ENCODE measurements at places on chromosomes 3 and 15.
A peak's percentile ranks its signal among the peaks of the same experiment; 100 is the strongest.

DNA sequence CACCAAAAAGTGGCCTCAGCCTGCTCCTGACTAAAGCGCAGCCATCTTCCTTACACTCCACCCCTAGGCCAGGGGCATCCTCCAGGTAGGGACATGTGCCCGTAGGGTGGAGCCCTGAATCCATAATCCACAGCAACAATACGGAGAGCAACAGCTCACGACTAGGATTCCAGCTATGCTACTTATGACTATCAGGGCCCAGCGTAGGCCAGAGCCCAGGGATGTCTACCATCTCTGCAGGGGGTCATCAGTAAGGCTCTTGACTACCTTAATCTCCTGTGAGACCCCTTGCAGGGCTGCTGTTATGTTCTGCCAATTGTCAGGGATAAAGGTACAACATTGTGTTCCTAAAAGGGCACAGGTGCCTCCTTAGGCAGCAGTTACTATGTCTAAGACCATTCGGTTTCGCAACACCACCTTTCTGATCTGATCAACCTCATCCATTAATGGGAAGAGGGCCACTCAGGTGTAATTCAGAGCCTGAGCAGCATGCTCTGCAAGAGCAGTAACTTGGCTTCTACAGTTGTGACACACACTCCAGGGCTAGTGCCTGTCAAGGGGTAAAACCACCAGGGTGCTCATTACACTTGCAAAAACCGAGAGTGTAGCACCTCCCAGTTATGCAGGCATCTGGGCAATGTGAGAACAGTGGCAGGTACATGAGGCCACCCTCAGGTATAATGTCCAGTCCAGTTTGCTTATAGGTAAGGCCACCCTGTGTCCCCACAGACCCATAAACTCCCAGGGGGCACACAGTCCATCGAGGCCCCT, 11.0 kb downstream of the CCRL2 start:
- DNase-seq = no peak

DNA sequence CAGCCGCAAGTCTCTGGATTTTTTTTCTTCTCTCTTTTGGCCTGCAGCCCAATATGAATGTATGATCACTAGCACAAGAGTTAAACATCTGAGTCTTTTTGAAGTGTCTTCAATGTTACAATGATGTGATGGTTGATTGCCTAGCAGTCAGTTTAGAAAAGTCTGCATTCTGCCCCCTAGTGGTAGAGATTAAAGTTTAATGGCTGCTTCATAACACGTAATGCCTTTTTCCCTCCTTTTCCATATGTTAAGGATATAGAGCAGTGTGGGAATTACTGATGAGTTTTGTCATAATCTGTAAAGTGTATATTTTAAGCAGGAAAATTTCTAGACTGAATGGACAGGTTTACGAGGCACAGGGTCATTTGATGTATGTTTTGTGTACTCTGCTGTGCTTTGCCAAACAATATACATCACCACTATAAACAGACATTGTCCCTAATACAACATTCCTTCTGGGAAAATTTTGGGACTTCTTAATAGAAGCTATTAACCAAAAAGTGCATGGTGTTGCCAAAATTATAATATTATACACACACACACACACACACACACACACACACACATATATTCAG, 1038.5 kb upstream of the NR2F2 start:
- peak; percentile 38 for DNase-seq

- no peak for DNase-seq
These were observed 30.4 kb downstream of the TIPIN start for GRCh38 chr15:66326051-66326450.

DNA sequence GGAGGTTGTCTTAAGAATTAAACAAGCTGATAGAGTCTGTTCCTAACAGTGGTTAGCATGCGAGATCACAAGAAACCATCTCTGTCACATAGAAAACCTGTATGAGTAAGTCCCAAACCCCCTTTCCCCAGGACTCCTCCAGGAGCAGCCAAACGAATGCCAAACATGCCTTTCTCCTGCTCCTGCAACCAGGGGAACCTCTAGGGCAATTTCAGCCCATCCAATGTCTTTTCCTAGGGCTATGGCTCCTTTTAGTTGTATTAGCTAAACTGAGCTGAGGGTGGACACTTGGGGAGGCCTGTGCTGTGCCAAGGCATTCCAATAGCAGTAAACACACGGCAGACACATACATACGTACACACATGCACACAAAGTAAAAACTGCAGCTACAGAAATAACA, 36.5 kb upstream of the TIMP4 start:
- DNase-seq = no peak

GRCh38 chr3:129010310-129010956, 9.3 kb downstream of the EFCC1 start:
- no peak for DNase-seq

DNA sequence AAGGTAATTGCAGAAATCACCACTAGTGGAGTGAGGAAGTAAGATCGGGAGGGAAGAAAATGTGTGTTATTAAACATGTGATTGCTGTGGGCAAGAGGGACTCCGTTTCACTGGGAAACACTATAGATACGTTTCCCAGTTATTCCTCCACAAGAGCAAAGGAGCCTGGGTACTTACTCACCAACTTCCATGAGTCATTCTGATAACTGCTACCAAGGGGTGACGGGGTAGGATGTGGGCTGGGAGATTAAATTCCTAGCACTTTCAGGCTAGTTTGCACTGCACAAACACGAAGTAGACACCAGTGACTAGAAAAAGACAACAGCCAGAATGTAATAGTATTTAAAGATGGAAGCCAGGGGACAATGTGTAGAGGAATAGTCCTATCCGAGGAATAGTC, 812.9 kb upstream of the CFAP20DC start:
- no peak for DNase-seq

GRCh38 chr15:94348084-94348483, 116.7 kb downstream of the MCTP2 start:
- no peak for DNase-seq

- no peak for DNase-seq
These were observed 26.0 kb downstream of the PLA2G4F start for GRCh38 chr15:42130246-42130986.

GRCh38 chr15:73935547-73935946, 9.3 kb downstream of the LOXL1 start:
- DNase-seq = no peak

DNA sequence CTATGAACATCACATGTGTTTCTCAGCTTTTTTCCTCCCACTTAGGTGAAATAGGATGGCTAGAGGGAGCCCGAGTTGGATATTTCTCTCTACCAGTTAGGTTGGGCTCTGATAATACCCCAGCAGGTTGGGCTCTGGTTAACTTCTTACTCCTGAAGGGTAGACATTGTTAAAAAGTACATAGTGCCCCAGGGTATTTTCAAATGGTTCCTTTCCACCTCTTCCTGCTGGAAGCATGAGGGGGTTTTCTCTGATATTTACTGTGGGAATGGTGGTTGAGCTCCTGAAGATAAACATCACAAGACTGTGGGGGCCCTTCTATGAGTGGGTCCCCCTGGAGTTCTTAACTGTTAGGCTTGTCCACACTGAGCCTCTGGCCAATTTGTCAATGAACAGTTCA, 36.1 kb upstream of the SPESP1 start:
- no peak for DNase-seq

DNA sequence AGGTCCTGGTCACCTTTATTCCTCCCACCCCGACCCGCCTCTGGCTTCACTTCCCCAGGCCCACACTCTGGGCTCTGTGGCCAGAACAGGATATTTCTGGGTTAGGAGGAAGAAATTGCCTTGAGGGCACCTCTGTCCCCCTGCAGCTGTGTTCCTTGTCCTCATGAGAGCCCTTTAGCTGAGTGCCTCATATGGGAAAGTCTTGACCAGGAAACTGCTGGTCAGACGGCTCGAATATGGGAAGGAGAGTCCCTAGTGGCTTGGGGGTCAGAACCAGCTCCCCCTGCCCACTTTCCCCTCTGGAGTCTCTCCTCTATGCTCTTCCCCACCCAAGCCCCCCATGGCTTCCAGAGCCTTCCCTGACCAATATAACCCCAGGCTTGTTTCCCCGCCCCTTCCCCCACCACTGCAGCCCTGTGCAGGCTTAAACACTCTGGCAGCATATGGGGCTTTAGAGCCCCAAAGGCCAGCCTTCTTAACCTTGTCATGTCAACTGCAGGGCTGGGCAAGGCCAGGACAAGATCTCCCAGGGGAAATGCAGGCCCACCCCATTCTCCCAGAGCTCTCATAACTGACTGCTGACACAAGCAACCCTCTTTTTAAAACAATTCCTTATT, 36.4 kb downstream of the SEC22C start:
- no peak for DNase-seq

DNA sequence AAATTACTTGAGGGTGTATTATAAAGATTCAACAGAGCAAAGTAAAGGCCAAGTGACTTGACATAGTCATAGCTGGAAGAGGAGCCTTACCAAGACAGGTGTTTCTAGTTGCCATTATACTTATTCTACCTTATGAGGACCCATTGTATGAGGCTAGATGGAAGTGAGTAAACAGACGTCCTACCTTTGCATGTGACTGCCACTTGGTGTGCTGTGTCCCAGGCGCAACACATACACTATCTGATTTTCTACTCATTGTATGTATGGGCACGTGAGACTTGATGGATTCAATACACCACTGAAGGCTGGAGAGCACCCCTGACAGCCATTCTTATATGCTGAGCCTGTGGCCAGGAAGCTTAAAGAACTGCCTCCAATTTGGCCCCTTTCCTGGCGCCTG, 40.5 kb downstream of the BOC start:
- no peak for DNase-seq

GRCh38 chr15:76332796-76333195, 3.8 kb upstream of the ISL2 start:
- DNase-seq = no peak

DNA sequence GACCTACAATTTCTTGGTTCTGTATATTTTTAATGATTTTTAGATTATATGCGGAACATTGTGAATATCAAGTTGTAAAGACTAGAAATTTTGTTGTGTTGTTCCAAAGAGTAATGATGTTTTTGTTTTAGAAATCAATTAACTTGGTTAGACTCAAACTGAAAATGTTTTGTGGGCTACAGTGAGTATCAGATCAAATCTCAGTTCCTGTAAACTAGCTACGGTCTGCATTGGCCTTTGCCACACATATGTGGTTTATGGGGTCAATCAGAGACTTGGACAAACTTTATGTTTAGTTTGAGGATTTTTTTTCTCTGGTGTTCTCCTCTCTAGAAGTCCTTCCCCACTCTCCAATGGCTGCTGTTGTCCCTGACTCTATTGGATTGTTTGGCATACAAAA, 308.0 kb upstream of the THRB start:
- no peak for DNase-seq

- no peak for DNase-seq
These were observed 487.2 kb upstream of the FRG2C start for GRCh38 chr3:75176937-75177336.

GRCh38 chr3:88189361-88189810, 39.6 kb downstream of the C3orf38 start:
- DNase-seq = no peak

DNA sequence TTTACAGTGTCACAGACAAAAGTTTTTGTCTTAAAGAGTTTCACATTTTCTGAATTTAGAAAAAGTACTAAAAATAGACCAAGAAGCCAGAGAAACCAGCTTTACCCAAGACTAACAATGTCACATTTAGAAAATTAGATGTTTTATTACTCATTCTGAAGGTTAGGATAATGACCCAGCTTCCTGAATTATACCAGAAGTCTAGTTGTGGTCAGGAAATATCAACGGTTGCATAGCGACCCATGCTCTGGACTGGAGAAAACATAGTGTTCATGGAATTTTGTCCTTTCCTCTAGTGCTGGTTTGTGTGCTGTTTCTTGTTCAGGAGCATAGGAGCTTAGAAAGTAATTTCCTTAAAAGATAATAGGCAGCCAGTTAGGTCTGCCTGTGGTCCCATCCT, 59.0 kb downstream of the DPPA2 start:
- no peak for DNase-seq

DNA sequence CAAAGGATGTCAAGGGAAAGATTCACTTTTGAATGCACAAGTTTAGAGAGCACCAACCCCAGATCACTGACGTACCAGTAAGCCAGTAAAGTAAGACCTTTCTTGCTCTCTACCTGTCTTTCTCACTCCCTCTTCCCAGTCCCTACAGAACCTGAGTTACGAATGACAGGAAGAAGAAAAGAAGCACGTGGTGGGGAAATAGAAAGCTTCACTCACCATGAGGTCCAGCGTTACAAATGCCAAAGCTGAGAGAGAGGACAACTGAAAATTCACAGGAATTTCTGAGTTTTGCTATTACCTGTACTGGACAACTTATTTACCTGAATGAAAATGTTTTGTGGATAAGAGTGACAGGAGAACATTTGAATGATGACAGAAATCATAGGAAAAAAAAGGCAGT, 133.2 kb upstream of the GBE1 start:
- DNase-seq = no peak

DNA sequence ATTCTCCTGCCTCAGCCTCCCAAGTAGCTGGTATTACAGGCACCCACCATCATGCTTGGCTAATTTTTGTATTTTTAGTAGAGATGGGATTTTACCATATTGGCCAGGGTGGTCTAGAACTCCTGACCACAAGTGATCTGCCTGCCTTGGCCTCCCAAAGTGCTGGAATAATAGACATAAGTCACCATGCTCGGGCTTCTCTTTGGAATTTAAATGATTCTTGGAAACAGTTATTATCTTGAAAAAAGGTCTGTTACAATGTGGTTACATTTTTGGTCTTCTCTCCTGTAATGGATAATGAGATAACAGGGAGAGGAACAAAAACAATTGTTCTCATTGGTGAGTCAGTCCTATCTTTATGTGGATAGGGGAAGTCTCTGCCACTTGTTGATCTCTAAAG, 59.8 kb upstream of the AADACL2 start:
- DNase-seq = peak; percentile 79

- no peak for DNase-seq
These were observed 514 bp downstream of the PLS1 start for GRCh38 chr3:142596726-142597088.

DNA sequence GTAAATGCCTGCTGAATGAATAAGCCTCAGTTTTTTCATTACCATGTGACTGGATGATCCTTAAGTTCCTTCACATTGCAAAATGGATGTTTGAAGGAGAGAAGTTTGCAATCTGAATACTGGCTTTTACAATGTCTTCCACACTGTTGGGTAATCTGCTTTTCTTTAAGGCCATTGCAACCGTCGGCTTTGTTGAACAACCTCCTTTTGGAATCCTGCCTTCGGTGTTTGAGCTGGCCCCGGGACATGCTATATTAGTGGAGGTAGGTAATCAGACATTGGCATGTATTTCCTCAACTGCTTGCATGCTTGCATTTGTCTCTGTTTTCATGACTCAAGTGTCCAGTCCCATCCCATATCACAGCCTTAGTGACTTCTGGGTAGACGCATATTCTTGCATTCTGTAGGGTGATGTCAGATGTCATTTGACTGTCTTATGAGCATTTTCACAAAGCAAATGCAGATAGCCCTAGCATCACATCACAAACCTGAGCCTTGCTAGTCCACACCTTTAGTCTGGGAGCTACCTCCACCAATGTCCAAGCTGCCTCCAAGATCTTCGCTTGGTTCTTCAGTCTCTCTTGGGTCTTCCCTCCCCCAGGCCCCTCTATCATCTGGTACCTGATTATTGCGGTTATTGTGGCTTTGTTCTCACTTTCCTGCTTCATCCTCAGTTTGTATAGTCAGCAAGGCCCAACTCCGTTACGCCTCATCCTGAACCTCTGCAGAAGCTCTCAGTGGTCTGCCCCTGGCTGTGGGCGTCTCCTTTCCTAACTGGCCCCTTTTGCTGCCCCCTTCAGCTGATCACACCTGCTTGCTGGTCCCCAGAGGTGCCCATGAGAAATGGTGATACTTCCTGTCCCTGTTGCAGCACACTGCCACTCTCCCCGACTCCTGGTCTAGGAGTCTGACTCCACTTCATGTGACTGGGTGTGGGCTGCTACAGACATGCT, 48.5 kb downstream of the ACAA1 start:
- no peak for DNase-seq
